ENCODE measurements at places on chromosomes 6 and 20.

DNA sequence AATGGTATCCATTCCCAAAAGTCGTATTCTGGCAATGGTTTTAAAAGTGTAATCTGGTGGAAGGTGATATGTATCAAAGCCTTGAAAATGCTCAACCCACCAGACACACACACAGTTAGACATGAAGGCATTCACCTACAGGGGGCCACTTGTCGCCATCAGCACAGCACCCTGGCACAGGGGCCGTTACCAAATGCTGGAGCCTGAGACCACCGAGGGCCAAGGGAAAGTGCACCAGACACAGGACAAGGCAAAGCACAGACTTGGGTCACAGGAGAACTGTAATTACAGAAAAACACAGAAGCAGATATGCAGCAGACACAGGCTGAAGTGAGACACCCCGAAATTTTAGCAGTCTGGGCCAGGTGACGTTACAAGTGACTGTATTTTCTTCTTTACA, 9.3 kb downstream of the TAF4 start:
- DNase-seq = no peak

DNA sequence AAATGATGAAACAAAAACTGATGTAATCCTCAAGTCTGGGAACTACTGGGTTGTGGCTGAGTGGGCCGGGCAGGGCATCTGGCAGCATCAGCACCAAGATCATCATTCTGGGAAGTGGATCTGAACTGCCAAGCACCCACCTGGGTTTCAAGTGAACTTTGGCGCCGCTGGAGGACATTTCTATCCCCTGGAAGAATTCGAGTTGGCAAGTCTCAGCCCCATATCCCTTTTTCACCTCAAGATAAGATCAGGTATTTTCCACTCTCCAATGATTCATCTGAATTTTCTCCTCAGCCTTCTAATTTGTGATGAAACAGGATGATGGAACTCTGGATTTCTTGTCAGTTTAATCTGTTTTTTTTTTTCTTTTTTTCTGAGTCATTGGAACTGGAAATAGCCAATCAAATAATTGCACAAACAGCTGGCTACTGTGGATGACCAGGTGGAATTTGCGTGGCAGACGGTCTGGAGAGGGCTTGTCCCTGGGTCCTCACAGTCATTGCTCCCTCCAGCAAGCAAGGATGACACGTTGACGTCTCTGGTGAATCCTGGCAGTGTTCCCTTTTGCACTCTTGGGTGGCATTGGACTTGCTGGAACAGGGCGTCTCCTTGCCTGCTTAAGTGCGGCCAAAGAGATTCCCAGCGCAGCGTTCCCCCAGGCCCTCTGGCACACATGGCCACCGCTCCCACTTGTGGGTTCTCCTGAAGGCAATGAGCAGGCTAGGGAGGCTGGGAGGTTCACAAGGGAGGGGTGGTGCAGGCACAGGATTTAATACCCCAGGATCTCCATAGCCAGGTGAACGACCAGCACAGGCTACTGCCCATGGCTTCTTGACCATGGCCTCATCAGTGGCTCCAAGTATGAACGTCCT, 80.4 kb downstream of the DHX35 start:
- no peak for DNase-seq

- no peak for DNase-seq
Observed at GRCh38 chr20:42373049-42373448, 754.9 kb upstream of the CHD6 start.

DNA sequence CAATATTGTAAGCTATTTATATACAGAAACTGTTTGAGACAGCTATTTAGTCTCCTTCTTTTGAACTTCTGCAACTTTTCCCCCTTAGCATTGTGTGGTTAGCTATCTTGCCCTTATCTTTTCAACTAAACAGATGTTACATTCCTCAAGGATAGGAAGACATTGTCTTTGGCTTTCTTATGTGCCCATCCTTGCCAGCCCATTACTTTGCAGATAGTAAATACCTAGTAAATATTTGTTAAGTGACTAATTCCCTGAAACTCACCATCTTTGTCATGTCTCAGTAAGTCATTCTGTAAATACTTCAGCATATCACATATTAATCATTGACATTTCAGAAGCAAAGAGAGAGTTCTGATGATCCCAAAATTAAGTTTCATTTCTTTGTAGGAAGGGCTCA, 69.1 kb upstream of the FLRT3 start:
- DNase-seq = no peak

GRCh38 chr6:113739041-113739655, 118.0 kb upstream of the MARCKS start:
- DNase-seq = no peak

GRCh38 chr6:65988006-65988405, 281.0 kb upstream of the EYS start:
- DNase-seq = no peak

DNA sequence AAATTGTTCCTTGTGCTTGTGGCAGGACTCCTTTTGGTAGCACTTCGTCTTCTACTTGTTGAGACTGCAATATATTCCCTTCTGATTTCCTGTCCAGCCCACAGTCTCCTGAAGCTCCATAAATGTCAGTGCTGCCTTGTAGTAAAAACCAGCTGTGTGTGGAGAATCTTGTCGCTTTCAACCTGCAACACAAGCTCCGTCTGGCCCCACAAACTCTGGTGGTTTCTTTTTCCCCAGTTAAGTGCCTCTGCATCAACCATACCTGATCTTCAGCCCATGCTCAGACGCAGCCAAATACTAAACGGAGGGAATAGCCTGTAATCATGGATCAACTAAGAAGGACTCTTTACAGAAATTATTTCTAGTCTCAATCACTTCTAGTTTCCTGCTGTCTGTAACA, 1133.3 kb upstream of the ADGRB3 start:
- DNase-seq = no peak

DNA sequence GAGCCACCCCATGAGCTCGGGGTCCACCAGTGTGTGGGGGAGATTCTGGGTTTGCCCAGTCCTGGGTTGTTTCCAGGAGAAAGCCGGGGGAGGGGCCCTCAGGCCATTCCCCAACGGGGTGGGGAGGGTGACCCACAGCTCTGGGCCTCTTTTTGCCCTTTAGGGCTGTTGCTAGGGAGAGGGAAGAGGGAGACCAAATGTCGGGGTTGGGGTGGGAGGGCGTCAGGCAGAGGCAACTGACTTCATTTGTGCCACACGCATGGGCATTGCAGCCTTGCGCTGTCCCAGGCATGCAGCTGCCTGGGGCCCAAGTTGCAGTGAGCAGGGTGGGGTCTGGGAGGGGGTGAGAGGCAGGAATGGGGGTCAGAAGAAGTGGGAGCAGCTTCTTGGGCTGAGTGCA, 1.9 kb upstream of the CUL9 start:
- DNase-seq = no peak

GRCh38 chr6:143125864-143126573, 65.3 kb downstream of the AIG1 start:
- DNase-seq = no peak

GRCh38 chr6:146874278-146875018, 275.7 kb downstream of the ADGB start:
- peak; percentile 14 for DNase-seq

Data from inflammatory macrophage treated with lipopolysaccharide for 1 hour (primary cell).